ENCODE measurements at places on chromosomes 7 and 10.

DNA sequence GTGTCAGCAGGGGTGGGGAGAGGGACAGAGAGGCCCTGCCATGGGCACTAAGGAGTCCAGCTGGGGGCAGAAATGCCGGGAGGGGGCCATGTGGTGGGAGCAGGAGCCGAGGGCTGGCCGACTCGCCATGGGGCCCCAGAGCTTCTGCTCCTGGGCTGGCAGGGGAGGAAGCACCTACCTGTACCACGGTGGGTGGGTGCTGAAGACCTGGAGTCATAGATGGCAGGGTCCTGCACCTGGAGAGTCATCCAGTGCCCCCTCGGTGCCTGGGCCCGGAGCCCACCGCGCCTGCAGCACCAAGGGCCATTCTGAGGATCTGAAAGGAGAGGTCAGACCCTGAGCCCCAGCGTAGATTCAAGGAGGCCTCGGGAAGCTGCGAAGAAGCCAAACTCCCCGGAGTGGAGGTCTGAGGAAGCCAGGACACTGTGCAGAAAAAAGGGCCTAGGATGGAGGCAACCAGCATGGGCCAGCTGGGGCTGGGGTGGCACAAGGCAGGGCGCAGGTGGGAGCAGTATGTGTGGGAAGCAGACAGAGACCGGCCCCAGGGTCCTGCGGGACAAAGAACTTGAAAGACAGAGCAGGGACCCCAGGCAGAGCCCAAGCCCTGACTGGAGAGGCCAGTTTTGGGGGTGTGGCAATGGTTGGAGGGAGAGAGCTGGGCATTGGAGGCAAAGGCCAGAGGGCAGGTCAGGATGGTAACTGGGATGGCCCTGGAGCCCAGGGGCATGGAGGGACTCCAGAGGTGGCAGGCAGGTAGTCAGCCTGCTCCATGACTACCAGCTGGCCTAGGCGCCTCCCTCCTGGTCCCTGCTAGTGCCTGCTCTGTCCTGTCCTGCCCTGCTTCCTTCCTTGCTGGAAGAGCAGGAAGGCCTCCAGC is 26.7 kb upstream of the SMARCD3 start:
- no peaks in the 10 kb centered on the region for H3K36me3 ChIP-seq
- H3K4me1 ChIP-seq = peaks cover 16% of the 10 kb centered on the region
- peaks cover 2% of the 10 kb centered on the region for H3K27me3 ChIP-seq
- no peak for DNase-seq

- no peaks in the 10 kb centered on the region for H3K36me3 ChIP-seq
- no peaks in the 10 kb centered on the region for H3K4me1 ChIP-seq
- no peaks in the 10 kb centered on the region for H3K27me3 ChIP-seq
- no peak overlapping the region for H3K4me3 ChIP-seq
These were observed 58.7 kb upstream of the VSTM2A start for GRCh38 chr7:54483523-54483922.

GRCh38 chr10:33005322-33006301 is 47.6 kb upstream of the ITGB1 start:
- H3K36me3 ChIP-seq = no peaks in the 10 kb centered on the region
- no peaks in the 10 kb centered on the region for H3K27me3 ChIP-seq
- peak overlapping the region; percentile 81 for H3K27ac ChIP-seq
- H3K4me3 ChIP-seq = peak overlapping the region; percentile 65
- peak; percentile 80 for DNase-seq

GRCh38 chr7:30405179-30405578 is 73.4 kb downstream of the NOD1 start:
- no peaks in the 10 kb centered on the region for H3K36me3 ChIP-seq

DNA sequence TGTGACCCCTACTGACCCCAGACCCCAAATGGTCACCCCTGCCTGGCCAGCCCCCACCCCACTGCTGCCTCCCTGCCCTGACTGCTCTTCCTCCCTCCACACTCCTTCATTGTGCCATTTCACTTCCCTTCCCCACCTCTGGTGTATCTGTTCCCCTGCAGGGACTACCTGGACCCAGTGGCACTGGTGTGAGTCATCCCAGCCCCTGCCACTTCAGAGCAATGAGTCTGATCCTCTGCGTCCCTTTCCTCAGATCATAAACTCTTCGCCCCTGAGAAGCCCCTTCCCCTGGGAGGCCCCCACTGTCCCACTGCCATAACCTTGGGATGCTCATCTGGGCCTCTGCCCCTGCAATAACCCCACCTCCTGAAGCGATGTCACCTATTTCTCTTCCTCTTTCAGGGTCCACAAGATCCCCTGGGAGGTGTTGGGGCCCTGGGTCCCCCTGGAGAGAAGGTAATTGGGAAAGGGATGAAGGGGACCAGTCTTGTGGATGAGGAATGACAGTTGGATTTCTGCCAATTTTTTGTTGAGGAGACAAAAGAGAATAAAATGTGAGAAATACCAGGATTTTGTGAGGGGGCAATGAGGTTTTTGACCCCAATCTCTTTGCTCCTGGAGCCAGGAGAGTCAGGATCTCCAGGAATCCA is 19.1 kb upstream of the VOPP1 start:
- H3K4me3 ChIP-seq = no peak overlapping the region
- no peak overlapping the region for H3K27ac ChIP-seq
- no peaks in the 10 kb centered on the region for H3K27me3 ChIP-seq

- H3K4me1 ChIP-seq = no peaks in the 10 kb centered on the region
- no peaks in the 10 kb centered on the region for H3K27me3 ChIP-seq
- no peak for DNase-seq
- H3K27ac ChIP-seq = no peak overlapping the region
- H3K36me3 ChIP-seq = peaks cover 3% of the 10 kb centered on the region
These were observed 308.4 kb downstream of the RPS24 start for GRCh38 chr10:78341953-78342614.

DNA sequence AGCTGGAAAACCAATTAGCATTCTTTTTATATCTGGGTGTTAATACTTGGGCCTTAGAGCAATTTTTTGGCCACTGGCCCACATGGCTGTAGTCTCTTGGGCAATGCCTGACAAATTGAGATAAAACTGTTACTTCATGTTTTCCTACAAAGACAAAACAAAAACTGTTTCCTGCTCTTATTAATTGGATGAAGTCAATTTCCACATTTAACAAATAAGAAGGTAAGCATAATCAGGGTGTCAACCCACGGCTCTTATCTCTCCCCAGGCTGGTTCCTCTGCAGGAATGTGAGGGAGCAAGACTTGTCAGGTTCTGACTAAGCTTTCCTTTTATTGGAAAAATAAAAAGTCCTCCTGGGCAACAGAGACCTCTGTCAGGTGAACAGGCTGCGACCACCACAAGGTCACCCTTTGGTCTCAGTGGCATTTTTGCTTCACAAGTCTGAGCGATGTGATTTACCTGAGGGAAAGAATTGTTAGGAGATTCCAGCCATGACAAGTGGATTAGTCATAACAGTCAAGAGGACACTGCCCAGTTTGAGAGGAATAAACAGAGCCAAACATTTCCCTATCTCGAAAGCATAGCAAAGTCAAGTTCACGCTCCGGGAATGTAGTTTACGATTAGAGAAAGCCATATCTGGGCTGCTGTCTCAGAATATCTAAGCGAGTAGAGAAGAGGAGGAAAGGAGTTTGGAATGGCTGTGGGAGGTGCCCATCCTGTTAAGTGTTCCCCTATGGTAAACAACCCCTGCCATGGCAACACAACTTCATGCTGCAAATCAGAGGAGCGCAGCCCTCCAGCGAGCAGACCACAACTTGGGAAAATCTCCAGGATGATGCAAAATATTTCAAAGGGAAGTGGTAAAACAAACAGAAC is 144.4 kb downstream of the TES start:
- H3K4me1 ChIP-seq = peaks cover 4% of the 10 kb centered on the region
- peak; percentile 72 for DNase-seq
- H3K27ac ChIP-seq = peak overlapping the region; percentile 85
- no peaks in the 10 kb centered on the region for H3K27me3 ChIP-seq

DNA sequence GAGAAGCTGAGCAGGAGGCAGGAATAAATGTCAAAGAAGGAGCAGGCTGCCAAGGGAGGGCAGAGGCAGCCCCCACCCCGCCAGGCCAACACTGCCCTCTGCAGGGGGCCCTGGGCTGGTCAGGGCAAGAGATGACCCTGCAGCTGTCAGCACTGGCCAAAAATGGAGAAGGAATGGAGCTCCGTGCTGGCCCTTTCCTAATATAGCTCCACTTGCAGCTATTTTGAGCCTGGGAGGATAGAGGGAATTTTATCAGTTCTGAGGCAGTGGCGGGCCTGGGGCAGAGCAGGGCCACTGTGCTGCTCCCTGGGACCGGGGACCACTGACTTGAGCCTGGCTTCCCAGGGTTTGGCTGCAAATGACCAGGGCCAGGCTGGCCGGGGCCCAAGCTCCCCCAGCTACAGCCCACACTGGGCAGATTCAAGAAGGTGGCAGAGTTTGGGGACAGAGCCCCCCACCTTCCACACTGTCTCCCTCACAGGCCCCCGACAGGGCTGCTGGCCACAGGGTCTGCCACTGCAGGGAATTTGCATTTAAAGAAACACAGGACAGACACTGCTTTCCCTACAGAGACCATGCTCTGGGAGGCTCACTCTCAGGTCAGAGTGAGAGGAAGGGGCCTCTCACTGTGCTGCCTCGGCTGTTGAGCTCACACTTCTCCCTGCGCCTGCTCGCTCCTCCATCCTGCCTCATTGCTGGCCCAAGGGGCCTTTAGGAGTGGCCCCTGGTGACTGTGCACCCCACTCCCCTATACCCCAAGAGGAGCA is 16.2 kb downstream of the LDB3 start:
- H3K27me3 ChIP-seq = no peaks in the 10 kb centered on the region
- H3K27ac ChIP-seq = no peak overlapping the region
- no peaks in the 10 kb centered on the region for H3K4me1 ChIP-seq
- no peak for DNase-seq
- H3K36me3 ChIP-seq = no peaks in the 10 kb centered on the region

GRCh38 chr10:84353052-84353803 is 24.8 kb downstream of the CCSER2 start:
- no peaks in the 10 kb centered on the region for H3K27me3 ChIP-seq
- no peaks in the 10 kb centered on the region for H3K36me3 ChIP-seq
- no peak overlapping the region for H3K27ac ChIP-seq
- DNase-seq = no peak
- no peaks in the 10 kb centered on the region for H3K4me1 ChIP-seq

DNA sequence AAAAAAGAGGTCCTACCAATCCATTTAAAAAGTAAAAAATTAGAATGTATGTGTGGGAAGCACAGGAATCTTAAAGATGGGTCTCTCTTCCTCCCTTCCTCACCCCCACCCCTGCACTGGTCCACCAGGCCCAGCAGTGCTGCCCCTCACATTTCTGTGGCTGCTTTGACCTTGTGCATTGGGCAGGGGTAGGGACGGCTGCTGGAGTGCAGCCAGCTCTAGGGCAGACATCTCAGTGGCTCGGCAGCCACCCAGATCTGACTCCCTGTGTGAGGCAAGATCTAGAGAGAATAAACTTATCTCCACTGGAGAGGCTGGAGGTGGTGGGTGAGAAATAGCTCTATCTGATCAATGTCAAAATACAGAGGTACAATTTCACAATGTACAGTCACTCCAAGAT is 6.7 kb downstream of the FAM180A start:
- no peaks in the 10 kb centered on the region for H3K27me3 ChIP-seq
- no peaks in the 10 kb centered on the region for H3K4me1 ChIP-seq
- H3K27ac ChIP-seq = no peak overlapping the region
- DNase-seq = no peak
- H3K36me3 ChIP-seq = no peaks in the 10 kb centered on the region

DNA sequence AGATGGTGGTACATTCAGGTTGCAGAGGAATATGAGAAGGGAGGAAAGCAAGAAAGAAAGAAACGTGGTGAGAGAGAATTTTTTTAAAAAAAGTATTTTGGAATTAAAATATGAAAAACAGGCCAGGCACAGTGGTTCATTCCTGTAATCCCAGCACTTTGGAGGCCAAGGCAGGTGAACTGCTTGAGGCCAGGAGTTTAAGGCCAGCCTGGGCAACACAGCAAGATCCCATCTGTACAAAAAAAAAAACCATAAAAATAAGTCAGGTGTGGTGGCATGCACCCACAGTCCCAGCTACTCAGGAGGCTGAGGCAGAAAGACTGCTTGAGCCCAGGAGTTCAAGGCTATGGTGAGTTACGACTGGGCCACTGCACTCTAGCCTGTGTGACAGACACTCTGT is 112.1 kb downstream of the PARD3 start:
- H3K4me3 ChIP-seq = no peak overlapping the region
- no peaks in the 10 kb centered on the region for H3K36me3 ChIP-seq
- no peak for DNase-seq
- peak overlapping the region; percentile 75 for H3K27ac ChIP-seq
- H3K4me1 ChIP-seq = peaks cover 8% of the 10 kb centered on the region

DNA sequence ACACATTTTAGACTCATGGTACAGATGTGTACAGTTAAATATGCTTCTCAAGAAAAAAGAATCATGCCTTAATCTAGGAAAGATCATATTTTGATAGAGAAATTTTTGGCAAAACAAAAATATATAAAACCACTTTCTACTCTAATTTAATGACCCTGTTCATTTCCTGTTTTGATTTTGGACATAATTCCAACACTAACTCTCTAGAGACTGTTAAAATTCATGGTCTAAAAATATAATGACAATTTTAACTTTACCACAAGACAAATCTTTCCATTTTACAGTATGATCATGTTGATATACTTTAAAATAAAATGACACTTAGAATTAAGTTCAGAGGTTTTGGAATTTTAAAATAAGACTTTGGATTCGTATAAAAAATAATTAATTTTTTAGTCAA is 45.2 kb downstream of the PRKG1 start:
- no peaks in the 10 kb centered on the region for H3K36me3 ChIP-seq
- no peak overlapping the region for H3K4me3 ChIP-seq
- H3K27ac ChIP-seq = no peak overlapping the region
- no peaks in the 10 kb centered on the region for H3K27me3 ChIP-seq
- DNase-seq = no peak

GRCh38 chr7:8823486-8823885 is 390.1 kb downstream of the NXPH1 start:
- no peaks in the 10 kb centered on the region for H3K27me3 ChIP-seq
- no peak overlapping the region for H3K4me3 ChIP-seq
- no peak for DNase-seq
- H3K36me3 ChIP-seq = no peaks in the 10 kb centered on the region

DNA sequence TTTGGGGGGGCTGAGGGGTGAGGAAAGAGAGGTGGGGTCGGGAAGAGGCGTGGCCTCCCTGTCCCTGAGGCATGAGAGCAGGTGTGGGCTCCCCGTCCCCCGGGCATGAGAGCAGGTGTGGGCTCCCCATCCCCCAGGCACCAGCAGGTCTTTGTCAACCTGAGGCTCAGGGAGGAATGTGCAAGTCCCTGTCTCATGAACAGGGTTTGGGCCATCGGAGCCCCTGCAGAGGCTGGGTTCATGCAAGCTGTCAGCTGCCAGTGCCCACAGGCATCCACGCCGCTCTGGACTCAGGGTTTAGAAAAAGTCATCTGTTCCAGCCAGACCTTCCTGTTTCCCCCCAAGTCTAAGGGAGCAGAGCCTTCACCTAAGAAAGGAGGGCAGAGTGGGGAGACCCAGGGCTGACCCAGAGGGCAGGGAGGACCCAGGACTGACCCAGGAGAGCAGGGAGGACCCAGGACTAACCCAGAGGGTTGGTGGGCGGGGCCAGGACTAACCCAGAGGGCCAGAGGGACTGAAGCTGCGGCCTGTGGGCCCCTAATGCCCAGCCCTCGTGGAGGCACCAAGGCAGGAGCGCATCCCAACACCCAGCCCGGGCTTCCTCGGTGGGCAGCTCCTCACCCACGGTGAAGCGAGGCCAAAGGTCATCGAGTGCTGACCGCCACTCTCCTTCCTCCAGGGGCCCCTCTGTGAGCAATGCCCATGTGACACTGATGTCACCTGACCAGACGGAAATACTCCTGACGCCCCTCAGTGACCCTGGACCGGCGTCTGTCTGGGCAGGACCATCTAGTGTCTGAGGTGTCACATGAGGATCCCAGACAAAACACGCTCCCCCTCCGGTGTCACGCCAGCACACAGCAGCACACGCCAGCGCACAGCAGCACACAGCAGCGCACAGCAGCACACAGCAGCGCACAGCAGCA is 28.9 kb upstream of the GPR146 start:
- H3K27me3 ChIP-seq = no peaks in the 10 kb centered on the region
- H3K36me3 ChIP-seq = no peaks in the 10 kb centered on the region
- no peak for DNase-seq
- H3K27ac ChIP-seq = no peak overlapping the region
- H3K4me3 ChIP-seq = no peak overlapping the region
- no peaks in the 10 kb centered on the region for H3K4me1 ChIP-seq
